ENCODE measurements at places on chromosomes 1 and 21.

DNA sequence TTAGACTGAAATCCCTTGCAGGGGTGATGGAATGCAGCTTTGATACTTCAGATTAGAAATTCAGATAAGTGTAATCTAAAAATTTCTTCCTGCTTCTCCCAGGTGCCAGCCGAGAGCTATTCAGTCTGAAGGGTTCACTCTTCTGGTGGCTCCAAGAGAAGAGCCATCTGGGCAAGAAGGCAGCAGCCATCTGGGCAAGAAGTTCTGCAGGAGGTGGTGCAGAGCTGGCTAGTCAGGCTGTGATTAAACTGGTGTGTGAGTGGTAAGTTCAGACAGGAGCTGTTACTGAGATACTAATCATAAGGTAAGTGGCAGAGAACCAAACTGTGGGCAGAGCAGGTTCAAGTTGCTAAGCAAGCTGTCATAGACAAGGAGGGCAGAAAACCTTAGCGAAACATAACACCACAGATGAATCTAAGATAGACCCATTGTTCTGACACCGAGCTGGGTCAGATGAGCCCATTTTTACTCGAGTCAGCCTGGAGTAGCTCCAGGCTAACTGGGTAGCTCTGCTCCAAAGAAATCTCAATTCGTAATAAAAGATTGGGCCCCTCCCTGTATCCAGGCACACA is 14.4 kb upstream of the TP53BP2 start:
- DNase-seq, result no peak

DNA sequence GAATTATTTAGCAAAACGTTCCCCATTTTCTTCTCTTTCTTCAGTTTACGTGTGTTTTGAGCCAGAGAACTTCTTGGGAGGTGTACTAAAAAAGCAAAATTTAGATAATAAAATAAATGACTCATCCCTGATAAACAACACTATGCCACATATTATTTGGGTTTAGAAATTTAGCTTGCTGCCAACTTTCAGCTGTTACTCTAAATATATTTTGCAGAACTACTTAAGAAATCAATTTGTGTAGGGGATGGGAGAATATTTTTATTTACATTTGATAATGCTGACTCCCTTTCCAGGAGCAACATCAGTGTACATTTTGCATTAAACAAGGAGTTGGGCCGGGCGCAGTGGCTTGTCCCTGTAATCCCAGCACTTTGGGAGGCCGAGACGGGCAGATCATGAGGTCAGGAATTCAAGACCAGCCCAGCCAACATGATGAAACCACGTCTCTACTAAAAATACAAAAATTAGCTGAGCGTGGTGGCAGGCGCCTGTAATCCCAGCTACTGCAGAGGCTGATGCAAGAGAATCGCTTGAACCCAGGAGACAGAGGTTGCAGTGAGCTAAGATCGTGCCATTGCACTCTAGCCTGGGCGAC is 151.4 kb upstream of the ZRANB2 start:
- DNase-seq, result no peak

- DNase-seq, result peak; percentile 51
These were observed 163.8 kb downstream of the EIF4G3 start for GRCh38 chr1:21012937-21013336.

GRCh38 chr1:240242601-240243144 is 151.0 kb downstream of the FMN2 start:
- no peak for DNase-seq

- peak; percentile 76 for DNase-seq
These were observed 860.4 kb downstream of the PLA2G4A start for GRCh38 chr1:187689129-187689528.

DNA sequence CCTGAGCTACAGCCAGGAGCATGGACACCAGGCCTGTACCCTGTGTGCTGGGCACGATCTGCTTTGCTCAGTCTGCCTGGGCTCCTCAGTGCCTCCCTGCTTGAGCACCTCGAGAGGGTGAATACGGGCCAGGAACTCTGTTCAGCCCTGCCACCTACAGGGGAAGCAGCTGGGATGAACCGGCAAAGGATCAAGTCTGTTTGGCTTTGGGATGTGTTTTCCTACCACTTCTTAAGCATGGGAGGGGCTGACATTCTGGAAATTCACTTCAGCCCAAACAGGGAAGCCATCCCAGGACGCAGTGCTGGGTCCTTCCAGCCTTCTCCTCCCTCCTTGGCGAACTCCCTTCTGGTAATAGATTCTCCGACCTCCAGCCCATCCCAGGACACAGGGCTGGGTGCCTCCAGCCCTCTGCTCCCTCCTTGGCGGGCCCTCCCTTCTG is 55.8 kb upstream of the SELENON start:
- no peak for DNase-seq
